ENCODE measurements at places on chromosomes 2 and 18.

DNA sequence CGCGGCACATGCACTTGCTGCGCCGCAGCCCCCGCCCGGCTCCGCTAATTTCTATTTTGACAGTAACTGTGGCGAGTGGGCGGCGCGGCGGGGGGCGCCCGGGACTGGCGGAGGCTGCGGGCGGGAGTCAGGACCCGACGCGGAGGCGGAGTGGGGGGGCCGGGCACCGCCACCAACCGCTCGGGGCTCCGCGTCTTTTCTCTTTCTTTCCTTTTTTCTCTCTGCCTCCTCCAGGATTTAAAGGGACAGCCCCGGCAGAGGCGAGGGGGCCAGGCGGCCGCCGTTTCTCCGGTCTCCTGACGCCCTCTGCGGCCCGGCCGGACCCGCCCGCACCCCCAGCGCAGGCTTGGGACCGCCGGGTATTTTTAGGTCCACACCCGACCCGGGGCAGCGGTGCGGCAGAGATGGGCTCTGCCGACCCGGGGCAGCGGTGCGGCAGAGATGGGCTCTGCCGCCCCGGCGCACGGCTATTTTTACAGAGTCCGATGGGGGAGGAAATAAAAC lies 460 bp upstream of the ZBTB7C start:
- no peak for DNase-seq

DNA sequence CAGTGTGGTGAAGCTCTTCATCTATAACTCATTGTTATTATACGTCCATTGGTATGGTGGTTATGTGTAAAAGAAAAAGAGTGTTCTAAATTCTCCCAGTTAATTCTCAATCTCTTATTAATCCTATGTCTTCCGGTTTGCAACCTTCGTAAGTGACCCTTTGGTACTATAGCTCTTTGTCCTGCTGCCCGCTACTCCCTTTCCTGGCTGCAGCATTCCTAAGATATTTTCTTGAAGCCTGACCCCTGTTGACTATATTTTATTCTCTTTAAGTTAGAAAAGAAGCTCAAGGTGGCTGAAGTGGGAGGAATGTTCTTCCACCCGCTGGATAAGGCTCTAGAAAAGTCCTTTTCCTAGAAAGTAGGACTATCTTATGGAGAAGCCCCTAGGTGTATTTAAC lies 684.8 kb downstream of the SOCS6 start:
- DNase-seq = no peak

DNA sequence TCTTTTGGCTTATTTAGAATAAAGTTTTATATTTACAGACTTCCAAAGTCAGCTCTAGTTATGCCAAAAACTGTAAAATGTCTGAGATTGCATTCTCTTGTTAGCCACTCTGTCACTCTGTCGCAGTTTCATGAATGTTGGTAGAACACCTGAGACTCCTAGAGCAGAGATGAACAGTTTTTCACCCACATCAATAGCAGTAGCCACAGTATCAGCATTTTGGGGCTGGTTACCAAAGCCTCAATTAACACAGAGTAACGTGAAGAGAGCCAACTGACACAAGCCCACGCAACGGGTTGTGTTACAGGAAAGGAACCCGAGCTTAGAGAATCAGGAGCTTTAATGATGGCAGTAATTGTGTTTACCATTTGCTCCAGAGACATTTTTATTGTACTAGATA lies 443.0 kb upstream of the SLC39A10 start:
- no peak for DNase-seq

- DNase-seq = no peak
Measured at GRCh38 chr18:41395695-41396094, 559.3 kb upstream of the PIK3C3 start.

DNA sequence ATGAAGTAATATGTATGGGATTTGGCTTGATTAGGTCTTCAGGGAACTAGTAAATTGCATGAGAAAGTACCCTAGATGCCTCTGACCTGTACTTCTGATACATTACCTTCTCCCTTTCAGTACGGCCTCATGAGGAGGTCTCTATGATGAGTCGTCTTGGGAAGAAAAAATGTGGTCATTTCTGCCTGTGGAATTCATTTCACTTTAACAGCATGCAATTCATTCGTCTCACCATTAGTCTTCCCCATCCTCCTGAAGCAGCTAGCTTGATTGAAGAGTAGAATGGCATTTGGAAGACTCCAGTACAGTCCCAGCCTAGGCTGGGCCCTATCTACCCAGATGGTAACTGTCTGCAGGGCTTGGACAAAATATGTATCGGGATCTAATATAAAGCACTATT lies 52.2 kb downstream of the TMX3 start:
- DNase-seq = no peak

GRCh38 chr2:26855466-26855865 lies 7.5 kb downstream of the DPYSL5 start:
- no peak for DNase-seq

- DNase-seq = no peak
Measured at GRCh38 chr2:26850505-26850904, 2.6 kb downstream of the DPYSL5 start.

DNA sequence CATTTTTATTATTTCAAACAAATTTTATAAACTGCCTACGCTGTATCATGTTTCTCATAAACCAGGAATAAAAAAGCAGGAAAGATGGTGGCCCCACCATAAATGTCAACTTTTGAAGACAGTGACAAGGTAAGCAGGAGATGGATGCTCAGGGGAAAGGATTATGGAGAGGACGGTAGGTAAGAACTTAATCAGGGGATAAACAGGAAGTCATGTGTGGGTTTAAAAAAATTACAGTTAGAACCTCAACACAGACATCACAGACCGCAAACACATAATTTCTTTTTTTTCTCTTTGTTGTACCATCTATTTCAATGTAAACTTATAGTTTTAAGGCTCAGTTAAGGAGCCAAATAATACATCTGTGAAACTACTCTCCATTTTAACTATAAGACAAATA lies 575.2 kb upstream of the SLC8A1 start:
- DNase-seq = no peak

- no peak for DNase-seq
Measured at GRCh38 chr2:77566582-77566981, 44.4 kb upstream of the LRRTM4 start.

DNA sequence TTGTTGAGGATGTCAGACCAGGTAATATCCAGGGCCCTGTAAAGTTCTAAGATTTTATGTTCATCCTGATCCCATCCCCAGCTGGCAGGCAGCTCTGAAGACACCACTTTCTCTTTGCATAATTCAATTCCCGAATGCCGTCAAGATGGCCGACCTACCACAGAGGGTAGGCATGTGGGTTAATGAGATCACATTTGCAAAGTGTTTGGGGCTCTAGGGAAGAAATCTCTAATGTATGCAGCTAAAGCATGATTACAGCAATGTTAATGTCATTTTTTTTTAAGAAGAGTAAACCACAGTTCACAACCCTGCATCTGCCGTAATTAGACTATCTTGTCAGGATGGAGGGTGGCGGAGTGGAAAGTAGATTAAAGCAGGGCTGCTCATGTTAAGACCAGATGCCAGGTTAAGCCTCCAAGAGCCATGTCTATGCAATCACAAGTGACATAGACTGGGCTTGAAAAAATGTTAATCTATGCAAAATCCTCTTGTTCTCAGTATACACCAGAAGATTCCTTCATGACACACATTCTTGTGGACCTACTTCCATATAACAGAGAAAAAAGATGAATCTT lies 131.4 kb downstream of the ALK start:
- no peak for DNase-seq

- no peak for DNase-seq
Measured at GRCh38 chr2:23135481-23136100, 249.4 kb upstream of the KLHL29 start.

- no peak for DNase-seq
Measured at GRCh38 chr2:185734658-185735057, 3.9 kb upstream of the FSIP2 start.

DNA sequence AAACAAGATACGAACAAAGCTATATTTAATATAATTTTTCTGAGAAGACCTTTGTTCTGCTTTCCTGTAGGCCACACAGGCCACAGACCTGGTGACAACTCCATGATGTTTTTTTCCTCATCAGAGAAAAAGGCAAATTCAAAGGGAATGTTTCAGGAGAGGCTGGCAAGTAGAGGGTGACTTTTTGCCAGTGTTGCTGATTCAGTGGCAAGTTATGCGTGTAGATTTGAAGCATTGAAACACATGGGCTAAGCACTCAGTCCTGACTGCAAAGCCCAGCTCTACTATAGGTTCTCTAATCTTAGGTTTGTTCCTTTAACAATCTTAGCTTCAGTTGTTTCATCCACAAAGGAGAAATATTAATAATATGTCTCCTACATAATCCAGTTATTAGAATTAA lies 499.8 kb downstream of the SUCLG1 start:
- no peak for DNase-seq

DNA sequence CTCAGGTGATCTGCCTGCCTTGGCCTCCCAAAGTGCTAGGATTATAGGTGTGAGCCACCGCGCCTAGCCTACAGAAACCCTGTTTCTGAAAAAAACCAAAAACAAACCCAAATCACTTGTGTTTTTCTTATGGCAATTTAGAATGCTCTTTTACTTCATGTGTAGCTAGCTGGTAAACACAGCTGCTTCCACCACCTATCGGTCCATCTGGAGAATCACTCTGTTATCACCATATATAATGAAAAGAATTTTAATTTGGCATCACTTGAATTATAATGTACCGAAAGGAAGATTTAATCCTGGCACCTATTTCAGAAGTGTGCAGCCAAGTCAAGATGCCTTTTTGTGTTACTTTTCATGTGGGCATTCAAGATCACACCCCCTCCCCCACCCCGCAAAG lies 86.5 kb upstream of the ITGB6 start:
- no peak for DNase-seq

DNA sequence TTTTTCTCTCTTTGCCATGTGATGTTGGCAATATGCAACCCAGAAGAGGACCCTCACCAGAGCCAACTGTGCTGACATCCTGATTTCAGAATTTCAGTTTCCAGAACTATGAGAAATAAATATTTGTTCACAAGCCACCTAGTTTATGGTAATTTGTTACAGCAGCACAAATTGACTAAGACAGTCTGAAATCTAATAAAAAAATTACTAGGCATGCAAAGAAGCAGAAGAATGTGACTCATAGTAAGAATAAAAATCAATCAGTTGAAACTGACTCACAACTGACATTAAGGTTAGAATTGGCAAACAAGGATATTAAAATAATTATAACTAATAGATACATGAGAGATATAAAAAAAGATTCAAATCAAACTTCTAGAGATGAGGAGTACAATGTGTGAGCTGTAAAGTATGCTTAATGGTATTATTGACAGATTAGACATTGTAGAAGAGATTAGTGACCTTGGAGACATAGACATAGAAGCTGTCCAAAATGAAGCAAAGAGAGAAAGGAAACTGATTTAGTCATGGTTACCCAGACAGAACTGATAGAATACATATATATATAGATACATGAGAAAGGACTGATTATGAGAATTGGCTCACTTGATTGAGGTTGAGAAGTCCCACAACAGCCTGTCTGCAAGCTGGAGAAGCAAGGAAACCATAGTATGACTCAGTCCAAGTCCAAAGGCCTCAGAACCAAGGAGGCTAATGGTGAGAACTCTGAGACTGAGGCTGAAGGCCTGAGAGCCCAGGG lies 27.8 kb upstream of the TTC39C start:
- no peak for DNase-seq

DNA sequence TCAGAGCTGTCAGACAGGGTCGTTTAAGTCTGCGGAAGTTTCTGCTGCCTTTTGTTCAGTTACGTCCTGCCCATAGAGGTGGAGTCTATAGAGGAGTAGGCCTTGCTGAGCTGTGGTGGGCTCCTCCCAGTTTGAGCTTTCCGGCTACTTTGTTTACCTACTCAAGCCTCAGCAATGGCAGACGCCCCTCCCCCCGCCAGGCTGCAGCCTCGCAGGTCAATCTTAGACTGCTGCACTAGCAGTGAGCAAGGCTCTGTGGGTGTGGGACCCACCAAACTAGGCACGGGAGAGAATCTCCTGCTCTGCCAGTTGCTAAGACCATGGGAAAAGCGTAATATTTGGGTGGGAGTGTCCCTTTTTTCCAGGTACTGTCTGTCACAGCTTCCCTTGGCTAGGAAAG lies 86.5 kb downstream of the EFEMP1 start:
- DNase-seq = no peak

DNA sequence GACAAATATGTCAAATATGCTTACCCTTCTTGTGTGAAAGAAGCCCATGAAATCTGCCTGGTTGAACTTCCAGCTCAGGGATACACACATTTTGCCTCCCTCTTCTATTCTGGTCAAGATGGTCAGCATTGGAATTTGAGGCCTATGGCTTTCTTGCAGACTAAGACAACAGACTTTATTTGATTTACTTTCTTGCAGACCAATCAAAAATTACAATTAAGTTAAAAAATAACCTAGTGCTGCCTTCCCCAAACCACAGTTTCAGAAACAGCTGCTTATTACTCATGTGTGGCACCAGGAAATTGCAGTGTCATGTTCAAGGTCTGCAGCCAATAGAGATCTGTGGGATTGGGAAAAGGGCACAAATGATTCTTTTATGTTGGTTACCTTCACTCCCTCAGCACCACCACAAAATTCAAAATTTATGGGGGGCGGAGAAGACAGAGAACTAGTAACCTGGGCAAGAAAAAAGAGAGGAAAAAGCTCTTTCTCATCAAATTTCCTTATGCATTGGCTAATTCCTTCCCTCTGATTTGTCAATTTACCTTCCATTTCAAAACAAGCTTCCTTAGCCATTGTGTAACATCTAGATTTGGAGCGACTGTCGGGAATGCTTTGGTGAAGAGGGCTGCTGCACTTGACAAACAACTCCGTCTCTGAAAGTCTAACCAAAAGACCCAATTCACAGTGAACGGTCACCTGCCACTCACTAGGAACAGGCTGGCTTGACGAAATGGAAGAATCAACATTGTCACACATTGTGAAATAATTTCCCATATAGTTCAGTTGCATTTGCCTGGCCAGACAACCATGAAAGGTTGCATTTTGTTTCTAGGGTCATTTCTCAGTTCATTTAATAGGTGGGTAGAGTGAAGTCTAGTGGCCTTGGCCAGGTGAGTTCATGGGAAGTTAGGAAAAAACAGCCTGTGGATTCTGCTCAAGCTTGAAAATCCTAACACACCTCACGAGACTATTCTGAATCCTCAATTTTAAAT lies 100.4 kb upstream of the FZD5 start:
- DNase-seq = no peak

GRCh38 chr18:41266616-41267015 lies 688.4 kb upstream of the PIK3C3 start:
- DNase-seq = no peak

GRCh38 chr2:99926986-99927385 lies 215.4 kb downstream of the AFF3 start:
- no peak for DNase-seq

GRCh38 chr2:148023861-148024260 lies 3.0 kb downstream of the MBD5 start:
- no peak for DNase-seq

DNA sequence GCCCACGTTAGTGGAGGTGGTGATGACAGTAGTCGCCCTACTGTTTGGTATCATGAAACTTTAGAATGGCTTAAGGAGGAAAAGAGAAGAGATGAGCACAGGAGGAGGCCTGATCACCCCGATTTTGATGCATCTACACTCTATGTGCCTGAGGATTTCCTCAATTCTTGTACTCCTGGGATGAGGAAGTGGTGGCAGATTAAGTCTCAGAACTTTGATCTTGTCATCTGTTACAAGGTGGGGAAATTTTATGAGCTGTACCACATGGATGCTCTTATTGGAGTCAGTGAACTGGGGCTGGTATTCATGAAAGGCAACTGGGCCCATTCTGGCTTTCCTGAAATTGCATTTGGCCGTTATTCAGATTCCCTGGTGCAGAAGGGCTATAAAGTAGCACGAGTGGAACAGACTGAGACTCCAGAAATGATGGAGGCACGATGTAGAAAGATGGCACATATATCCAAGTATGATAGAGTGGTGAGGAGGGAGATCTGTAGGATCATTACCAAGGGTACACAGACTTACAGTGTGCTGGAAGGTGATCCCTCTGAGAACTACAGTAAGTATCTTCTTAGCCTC lies 16.2 kb downstream of the MSH6 start:
- no peak for DNase-seq
